ENCODE measurements at places on chromosomes 5 and 9.

GRCh38 chr5:92455011-92455410, 1071.9 kb upstream of the ARRDC3 start:
- no peak for DNase-seq

DNA sequence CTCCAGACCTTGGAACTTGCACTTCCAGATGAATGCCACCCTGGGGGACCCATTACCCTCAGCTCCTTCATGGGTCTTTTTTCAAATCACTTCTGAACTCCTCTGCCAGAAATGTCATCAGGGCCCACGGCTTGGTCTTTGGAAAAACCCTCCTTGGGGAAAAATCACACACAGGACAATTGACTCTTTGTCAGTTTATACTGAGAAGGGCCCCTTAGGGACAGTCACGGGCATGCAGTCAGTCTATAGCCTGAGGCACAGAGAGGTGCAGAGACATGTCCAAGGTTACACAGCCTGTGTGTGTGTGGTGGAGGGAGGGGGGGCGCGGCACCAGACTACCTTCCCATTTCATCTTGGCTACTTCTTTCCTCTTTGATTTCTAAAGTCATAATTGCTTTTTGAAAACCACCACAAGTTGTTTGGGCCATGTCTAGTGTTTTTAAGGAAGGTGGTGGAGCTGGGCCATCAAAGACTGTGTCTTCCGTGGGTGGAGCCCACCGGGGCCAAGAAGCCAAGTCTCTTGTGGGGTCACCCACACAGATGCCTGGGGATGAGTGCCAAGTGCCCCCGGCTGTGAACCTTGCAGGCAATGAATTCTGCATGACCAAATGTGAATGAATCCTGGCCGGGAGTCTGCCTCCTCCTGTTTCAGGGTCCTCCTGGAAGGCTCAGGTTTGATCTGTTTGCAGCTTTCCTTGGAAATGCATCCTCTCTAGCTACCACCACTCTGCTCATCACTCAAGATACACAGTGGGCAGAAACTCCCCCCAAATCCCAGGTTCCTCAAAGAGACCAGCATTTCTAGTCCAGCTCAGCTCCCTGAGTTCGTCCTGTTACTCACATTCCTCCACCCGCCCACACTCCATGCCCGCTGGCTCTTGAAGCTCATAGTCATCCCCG, 200.1 kb upstream of the TBC1D2 start:
- DNase-seq = no peak

- DNase-seq = no peak
Observed at GRCh38 chr5:144298658-144299057, 128.0 kb downstream of the KCTD16 start.

GRCh38 chr5:126490167-126490940, 67.1 kb downstream of the GRAMD2B start:
- no peak for DNase-seq

DNA sequence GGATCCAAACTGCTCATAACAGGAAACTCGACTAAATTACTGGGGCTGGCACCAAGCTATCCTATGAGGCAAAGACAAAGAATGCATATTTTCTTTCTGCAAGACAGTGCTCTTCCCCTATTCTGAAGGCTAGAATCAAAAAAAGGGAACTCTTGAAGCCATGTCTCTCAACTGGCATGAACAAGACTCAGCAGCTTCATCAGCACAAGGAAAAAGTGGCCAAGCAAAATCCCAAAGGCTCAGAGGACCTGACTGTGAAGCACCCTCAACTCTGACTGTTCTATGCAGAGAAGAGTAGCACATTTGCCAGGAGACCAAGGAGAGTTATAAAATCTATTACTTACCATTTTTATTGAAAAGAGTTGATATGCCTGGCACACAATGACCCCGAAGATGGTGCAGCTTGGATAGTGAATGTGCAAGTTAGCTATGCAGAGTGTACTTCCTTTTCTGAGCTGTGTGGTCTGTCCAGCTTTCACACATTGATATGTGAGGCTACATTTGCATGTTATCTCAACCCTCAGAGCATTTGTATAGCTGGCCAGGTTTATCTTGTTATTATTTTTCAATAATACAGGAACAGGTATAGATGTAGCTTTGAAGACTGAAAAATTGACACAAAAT, 51.0 kb upstream of the FYB1 start:
- DNase-seq = no peak

GRCh38 chr5:141100243-141100805, at the start of gene PCDHB3:
TSS of gene PCDHB3 (plus strand) at chr5:141100473. CDS start at chr5:141100650, 177 bp downstream.
- no peak for DNase-seq

DNA sequence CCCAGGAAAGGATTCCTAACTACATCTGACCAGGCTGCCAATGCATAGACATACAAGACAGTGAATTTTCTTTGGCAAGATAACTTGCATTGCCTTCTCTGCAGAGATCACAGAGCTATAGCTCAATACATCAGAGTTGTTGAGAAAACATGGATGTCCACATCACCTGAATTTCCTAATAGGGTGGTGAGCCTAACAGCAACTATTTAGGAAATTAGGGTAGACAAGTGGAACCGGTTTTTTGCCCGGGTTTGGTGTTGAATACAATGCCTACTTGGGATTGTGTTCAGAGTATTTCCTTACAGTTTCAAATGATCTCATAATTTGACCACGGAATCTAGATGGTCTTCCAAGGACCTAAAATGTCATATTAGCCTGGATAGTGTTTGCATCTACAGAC, 262.7 kb downstream of the KIF4B start:
- no peak for DNase-seq

DNA sequence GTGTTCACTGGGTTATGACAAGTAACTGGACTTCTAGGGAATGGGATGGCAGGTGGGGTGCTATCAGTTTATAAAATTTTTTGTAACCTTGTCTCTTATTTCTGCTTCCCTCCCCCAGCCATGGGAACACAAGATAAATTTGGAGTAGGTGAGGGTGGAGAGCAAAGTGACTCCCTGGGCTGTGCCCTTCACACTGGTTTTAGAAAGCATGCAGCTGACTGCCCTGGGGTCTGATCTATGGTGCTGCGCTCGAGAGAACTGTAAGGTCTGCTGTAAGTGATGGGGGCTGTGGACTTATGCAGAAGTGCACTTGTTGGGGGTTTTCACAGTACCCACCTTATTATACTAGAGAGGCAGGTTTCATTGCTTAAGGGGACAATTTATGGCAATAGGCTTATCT, 247.7 kb upstream of the DMRT1 start:
- no peak for DNase-seq

- DNase-seq = no peak
Observed at GRCh38 chr5:57432876-57433275, 49.7 kb downstream of the ACTBL2 start.

DNA sequence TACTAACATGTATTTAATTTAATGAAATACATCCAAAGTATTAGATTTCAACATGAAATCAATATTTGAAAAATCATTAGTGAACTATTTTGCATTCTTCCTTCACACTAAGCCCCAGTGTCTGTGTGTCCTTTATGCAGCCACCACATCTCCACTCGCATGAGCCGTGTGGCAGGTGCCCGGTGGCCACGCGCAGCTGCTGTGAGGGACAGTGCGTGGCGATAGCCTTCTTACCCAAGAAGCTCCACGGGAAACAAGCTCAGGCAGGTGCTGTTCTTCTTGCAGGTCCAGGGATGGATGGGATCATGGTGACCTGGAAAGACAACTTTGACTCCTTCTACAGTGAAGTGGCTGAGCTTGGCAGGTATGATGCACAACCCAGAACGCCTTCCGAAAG, 79.3 kb upstream of the OTULINL start:
- no peak for DNase-seq

- no peak for DNase-seq
Observed at GRCh38 chr5:139611703-139612584, 36.2 kb upstream of the CXXC5 start.

DNA sequence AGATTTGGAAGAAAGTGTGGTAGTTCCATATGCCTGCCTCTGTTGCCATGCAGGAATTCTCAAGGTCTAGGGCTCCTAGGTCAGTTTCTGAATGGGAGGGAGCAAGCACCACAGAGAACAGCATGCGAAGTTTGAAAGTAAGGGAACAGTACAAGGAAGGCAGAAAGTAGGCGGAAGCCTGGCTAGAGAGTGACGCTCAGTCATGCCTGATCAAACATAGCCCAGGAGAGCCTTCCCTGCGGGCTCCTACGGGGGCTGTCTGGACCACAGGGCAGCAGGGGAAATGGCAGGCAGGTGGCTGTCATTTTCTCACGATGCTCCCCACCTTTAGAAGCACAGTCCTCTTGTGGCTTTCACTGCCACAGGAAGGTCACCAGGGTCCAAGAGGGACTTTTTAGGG, 12.8 kb upstream of the STC2 start:
- DNase-seq = no peak

Data from D721Med (cell line).